M059J (cell line): ENCODE measurements at places on chromosomes 11 and 22. TPM values are rescaled to one million over a fixed set of nuclear protein-coding genes. Genes with fewer than 3 reads are reported as not detected.

TREH gene
- not detected in 2 replicates for total RNA-seq

TCN2 gene
- 5.8 and 6.2 TPM in 2 replicates for total RNA-seq

- no peak for DNase-seq
Observed at GRCh38 chr11:90192869-90193582, 29.8 kb downstream of the CHORDC1 start.

GRCh38 chr11:76392870-76393269 lies 11.7 kb downstream of the GVQW3 start:
- no peak for DNase-seq

GRCh38 chr11:128481135-128481534 lies 106.2 kb downstream of the ETS1 start:
- DNase-seq: peak; percentile 91

DNA sequence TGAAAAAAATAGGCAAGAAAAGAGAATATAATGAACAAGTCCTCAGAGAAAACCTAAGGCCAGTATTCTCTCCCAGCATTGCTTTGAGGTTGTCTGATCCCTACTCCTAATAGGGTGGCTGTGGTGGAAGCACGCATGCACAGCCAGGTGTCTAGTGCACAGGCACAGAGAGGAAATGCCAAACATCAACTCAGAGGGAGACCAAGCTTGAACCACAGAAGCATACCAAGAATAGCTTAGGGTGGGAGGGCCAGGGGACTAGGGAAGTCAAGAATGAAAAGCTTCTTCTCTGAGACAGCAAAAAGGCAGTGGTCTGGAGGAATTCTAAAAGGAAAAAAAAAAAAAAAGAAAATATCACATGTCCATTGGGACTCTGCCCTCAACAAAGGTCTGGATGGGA lies 244.1 kb upstream of the API5 start:
- peak; percentile 55 for DNase-seq

GRCh38 chr11:112734207-112734606 lies 227.0 kb upstream of the NCAM1 start:
- peak; percentile 16 for DNase-seq

ART1 gene
- total RNA-seq: not detected in 2 replicates

DNA sequence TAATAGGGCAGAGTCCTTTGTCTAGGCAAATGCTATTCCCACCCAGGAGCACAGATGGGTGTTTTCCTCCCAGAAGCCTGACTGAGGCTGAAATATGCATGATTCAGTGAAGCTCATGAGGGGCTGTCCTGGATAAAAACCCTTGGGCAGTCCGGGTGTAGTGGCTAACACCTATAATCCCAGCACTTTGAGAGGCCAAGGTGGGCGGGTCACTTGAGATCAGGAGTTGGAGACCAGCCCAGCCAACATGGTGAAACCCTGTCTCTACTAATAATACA lies 48.6 kb upstream of the LMO2 start:
- DNase-seq: peak; percentile 25

SLC22A25 gene
- not detected in 2 replicates for total RNA-seq
